ENCODE measurements at places on chromosomes 4 and X. TPM values are rescaled to one million over a fixed set of nuclear protein-coding genes. Genes with fewer than 3 reads are reported as not detected.
A peak's percentile ranks its signal among the peaks of the same experiment; 100 is the strongest.

DNA sequence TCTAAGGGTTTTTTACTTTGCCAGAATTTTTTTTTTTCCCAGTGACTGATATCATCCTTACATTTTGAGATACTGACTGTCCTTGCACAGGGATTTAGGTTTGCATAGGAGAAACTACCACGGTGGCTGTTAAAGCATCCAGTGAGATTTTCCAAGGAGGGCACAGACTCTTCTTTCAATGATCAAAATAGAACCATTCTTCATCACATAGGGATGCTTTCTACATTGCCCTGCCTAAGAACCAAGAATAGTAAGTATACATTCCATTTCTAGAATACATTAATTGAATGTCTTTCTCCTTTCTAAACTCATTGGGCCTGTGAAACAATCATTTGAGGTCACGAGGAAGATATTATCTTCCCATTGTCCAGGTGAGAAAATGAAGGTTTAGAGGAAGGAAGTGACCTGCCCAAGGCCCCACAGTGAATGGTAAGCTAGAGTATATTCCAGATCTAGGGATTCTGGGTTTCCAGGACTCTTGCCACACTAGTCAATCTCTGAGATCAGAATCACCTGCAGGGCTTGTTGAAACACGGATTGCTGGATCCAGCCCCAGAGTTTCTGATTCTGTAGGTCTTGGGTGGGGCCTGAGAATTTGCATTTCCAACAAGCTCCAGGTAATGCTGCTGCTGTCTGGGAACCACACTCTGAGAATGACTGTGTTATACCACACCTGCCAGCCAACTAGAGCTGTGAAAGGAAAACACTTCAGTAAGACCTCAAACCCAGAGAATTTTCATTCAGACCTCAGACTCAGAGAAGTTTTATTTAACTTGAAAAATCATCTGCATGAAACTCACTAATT lies 17.7 kb upstream of the TMEM154 start:
- H3K4me1 ChIP-seq = peaks cover 13% of the 10 kb centered on the region
- DNase-seq = no peak
- H3K27ac ChIP-seq = no peak overlapping the region
- no peak overlapping the region for H3K4me3 ChIP-seq
- H3K27me3 ChIP-seq = no peaks in the 10 kb centered on the region

The FAM241A gene
- total RNA-seq = 5.0 TPM

The SLC4A4 gene
- 0.26 TPM for total RNA-seq

GRCh38 chr4:81470456-81471297 lies 1.0 kb downstream of the RASGEF1B start:
- H3K27me3 ChIP-seq = no peaks in the 10 kb centered on the region
- H3K36me3 ChIP-seq = peaks cover 1% of the 10 kb centered on the region
- peaks cover 56% of the 10 kb centered on the region for H3K4me1 ChIP-seq
- peak; percentile 39 for DNase-seq
- H3K4me3 ChIP-seq = peak overlapping the region; percentile 88

The TREX2 gene
- 2.8 TPM for total RNA-seq

The ANK2 gene
- total RNA-seq = 7.1 TPM

DNA sequence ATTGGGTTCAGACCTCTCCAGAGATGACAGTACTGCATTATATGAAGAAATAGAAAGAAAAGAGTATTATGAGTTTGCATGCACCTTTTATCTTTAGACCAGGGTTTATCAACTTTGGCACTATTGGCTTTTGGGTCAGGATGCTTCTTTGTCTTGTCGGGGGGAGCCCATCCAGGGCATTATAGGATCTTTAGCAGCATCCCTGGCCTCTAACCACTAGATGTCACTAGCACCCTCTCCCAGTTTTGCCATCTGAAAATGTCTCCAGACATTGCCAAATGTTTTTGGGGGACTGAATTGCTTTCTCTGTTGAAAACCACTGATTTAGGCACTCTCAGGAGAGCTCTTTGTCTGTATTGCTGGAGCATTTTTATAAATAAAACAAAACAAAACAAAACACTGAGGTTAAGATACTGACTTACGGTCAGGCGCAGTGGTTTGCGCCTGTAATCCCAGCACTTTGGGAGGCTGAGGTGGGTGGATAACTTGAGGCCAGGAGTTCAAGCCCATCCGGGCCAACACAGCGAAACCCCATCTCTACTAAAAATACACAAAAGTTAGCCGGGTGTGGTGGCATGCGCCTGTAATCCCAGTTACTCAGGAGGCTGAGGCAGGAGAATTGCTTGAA lies 23.6 kb downstream of the CA5B start:
- H3K27me3 ChIP-seq = no peaks in the 10 kb centered on the region
- H3K4me3 ChIP-seq = no peak overlapping the region
- H3K27ac ChIP-seq = peak overlapping the region; percentile 88
- peaks cover 36% of the 10 kb centered on the region for H3K4me1 ChIP-seq
- H3K36me3 ChIP-seq = peaks cover 2% of the 10 kb centered on the region

- peaks cover 44% of the 10 kb centered on the region for H3K27me3 ChIP-seq
- no peaks in the 10 kb centered on the region for H3K4me1 ChIP-seq
- H3K27ac ChIP-seq = no peak overlapping the region
- DNase-seq = no peak
- H3K4me3 ChIP-seq = no peak overlapping the region
- no peaks in the 10 kb centered on the region for H3K36me3 ChIP-seq
Observed at GRCh38 chrX:97692575-97692974, 808.9 kb downstream of the RPA4 start.

The ITIH6 gene
- total RNA-seq = not detected

The APLN gene
- total RNA-seq = 0.23 TPM
